ENCODE measurements at places on chromosomes 12 and 14.

GRCh38 chr14:104392396-104393198, 187.0 kb upstream of the C14orf180 start:
- no peak for DNase-seq

GRCh38 chr12:42584651-42585111, 4.9 kb downstream of the PRICKLE1 start:
- no peak for DNase-seq

DNA sequence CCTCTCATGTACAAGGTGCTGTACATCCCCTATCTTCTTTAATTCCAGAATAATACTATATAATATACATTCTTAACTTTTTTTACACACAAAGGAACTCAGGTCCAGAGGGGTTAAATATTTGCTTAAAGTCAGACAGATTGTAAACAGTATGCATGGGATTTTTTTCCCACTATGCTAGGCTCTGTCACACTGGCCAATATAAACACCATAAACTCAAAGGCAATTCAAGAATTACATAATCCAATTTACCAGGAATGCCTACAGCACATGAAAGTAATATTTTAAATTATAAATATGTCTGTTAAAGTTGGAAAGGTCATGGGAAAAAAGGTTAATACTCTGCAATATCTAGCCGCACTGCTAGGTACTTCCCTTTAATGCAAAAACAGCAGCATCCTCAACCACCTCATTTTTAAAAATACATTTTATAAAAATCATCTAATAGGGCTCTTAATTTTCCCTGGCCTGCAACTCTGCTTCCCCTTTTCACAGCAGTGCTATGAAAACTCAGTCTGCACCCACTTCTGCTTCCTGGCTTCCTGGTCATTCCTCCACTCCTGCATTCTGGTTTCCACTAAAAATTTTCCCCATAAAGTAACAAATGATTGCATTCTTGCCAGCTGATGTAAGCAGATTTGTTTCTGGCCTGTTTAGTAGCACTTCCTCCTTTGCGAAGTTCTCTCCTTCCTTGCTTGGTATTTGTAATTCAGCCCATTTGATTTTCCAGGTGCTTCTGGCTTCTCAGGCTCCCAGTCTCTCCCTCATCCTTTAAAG, 128.1 kb downstream of the ITPR2 start:
- no peak for DNase-seq

GRCh38 chr14:103767336-103767894, 51.8 kb downstream of the ZFYVE21 start:
- DNase-seq: no peak

DNA sequence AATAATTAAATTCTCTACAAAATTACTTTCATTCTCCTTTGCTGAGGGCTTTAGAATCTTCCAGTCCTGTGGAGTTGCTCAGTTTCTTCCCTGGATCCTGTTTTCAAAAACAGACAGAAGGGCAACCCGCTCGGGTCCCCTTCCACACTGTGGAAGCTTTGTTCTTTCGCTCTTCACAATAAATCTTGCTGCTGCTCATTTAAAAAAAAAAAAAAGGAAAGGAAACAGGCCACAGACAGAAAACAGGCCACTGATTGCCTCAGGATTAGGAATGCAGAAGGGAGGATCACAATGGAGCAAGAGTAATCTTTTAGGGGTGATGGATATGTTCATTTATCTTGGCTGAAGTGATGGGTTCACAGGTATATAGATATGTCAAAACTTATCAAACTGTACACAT, 29.5 kb upstream of the HIGD1C start:
- DNase-seq: no peak

GRCh38 chr14:36493761-36494160, 26.3 kb downstream of the NKX2-1 start:
- no peak for DNase-seq

- no peak for DNase-seq
Observed at GRCh38 chr14:61651355-61651754, 44.0 kb upstream of the HIF1A start.

DNA sequence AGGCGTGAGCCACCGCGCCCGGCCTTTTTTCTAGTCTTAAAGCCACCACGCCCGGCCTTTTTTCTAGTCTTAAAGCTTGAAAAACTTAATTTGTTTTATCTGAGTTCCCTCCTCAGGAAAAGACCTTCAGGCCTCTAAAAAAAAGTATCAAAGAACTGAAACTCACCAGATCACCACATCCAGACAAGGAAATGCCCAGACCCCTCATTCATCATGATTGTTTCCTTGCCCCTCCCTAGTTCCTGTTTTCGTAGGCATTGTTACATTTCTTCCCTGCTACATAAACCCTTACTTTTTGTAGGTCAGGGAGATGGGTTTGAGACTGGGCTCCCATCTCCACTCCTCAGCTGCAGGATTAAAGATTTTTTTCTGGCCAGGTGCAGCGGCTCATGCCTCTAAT, 21.1 kb upstream of the VWF start:
- DNase-seq: no peak

GRCh38 chr12:20475542-20475941, 107.2 kb downstream of the PDE3A start:
- DNase-seq: no peak

DNA sequence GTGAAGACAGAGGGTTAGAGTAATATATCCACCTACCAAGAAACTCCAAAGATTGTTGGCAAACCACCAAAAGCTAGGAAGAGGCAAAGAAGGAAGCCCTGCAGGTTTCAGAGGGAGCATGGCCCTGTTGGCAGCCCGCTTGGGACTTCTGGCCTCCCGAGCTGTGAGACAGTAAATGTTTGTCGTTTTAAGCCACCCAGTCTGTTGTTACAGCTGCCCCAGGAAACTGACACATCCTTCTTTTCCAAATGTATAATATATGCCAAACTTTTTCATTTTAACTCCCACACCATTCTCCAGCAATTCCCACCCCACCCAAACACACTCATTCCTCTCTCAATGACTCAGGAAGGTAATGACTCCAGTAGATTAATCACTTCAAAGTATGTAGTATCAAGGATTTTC, 74.0 kb downstream of the RPS29 start:
- DNase-seq: no peak

DNA sequence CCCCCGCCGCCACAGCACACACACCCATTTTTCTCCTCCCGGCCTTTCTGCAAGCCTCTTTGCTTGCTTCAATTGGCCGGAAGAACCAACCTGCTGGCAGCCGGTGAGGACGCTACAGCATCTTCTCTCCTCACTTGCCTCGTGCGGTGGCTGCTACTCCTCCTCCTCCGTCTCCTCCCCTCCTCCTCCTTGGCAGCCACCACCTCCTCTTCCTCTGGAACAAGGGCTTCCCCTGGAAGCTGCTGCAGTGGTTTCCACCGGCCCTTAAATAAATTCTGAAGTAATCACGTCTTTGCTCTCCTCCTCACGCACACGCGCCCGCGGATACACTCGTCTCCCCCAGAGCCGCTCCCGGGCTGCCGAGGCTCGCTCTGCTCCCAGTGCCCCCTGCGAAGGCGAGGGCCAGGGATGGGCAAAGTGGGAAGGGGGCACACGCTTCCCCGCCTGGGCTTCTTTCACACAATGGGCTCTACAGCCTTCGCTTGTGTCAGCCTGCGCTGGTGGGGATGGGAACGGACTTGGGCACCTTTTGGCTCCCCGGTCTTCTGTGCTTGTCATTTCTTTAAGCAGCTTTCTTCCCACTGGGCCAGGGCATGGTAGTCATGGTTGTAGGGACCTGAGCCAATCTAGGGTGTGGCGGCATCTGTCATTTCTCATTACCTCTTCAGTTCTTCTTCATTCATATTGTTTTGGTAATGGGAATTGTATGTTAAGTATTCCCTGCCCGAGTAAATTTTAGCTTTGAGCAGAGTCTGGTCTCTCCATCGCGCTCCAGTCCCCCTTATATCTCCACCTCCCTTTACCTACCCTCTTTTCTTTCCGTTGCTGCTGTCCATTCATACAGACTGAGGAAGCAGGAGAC, at the start of gene PPFIA2:
PPFIA2 (minus strand) TSS at position 161 of the 862 bp plus-strand sequence.
- no peak for DNase-seq

- no peak for DNase-seq
Observed at GRCh38 chr12:89907659-89908058, 199.0 kb upstream of the ATP2B1 start.

- no peak for DNase-seq
Observed at GRCh38 chr12:66688846-66689439, 10.1 kb upstream of the GRIP1 start.

DNA sequence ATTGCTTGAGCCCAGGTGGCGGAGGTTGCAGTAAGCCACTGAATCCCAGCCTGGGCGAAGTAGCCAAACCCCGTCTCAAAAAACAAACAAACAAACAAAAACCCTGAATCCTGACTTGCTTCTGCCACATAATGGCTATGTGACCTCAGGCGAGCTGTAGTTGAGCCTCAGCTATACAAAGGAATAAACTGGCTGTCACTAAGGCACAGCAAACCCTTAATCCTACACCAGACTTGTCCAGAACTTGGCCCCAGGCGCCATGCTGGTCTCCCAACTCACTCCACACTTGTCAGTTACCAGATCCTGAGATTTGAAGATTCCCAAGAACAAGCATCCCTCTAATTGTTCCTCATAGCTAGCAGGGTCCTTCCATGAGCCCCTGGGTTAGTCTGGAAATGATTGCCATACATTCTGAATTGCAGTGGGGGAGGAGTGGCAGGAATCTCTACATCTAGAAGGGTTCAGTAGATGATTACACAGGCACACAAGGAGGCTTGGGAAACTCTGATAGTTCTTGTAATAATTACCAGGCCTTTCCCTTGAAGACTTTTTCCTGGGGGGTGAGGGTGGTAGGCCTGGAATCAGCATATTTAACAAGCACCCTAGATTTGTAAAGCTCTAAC, 9.9 kb downstream of the MAP3K12 start:
- no peak for DNase-seq

GRCh38 chr14:44937547-44937946, 24.2 kb downstream of the KLHL28 start:
- DNase-seq: no peak

DNA sequence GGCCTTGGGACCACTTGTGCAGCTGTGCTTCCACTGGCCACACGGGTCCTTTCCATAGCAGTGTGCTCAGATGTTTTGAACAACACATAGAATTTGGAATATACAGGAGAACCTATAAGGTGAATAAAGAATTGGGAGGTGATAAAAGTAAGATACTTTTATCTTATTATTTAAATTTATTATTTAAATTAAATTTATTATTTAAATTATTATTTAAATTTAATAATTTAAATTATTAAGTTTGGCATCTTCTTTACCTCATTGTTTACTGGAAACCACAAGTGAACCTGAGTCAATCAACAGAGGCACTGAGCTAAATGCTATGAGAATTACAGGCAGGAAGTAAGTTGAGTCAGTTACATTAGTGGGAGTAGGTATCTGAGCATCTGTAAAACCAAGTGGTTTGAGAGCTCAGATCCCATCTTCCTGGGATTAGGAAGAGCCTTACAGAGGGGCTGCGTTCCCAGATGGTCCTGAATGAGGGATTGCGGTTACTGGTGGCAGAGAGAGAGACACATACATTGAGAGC, 103.1 kb downstream of the ESR2 start:
- no peak for DNase-seq

DNA sequence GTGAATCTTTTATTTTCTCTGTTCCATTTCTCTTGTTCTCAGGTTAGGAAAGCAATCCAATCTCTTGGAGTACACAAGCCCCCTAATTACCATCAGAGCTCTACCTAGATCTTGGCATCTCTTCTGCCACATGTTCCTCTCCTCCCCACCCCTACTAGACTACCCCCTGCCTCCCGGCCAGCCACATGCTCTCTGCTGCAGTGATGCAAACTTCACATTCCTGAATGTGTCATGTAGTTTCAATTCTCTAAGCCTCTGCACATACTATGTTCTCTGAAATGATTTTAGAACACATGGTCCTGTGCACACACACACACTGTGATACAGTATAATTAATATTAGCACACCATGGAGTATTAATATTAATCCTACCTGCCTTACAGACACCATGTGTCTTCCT, 104.6 kb downstream of the EFCAB11 start:
- DNase-seq: no peak

GRCh38 chr12:25186788-25187402, 8.1 kb downstream of the DNAI7 start:
- DNase-seq: no peak

DNA sequence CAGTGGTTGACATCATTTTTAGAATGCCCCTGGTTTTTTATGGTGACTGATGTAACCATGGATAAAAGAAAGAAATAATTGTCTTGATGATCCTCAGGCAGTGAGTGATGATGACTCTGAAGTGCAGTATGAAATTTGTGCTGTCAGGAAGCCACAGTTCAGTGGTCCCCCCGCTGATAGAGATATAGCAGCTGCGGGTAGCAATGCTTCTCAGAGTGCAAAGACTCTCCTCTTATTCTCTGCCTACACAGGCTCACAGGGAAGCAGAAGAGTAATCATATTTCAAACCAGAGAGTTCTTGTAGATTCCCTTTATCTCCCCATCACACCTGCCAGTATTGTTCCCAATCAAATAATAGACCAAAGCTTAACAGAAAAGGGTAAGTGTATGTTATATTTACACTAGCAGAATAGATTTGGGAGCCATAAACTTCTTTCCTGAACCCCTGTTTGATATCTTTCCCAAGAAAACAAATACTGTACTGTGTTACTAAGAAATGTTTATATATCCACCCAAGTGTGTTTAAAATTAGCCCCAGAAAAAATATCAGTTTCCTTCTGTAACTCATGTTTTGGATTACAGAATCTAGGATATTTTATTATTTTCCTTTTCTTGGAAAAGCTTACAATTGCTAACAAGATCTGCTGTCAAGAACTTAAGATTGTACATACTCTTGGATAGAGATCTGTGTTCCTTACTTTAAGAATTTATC, 1817.4 kb upstream of the FLRT2 start:
- no peak for DNase-seq

DNA sequence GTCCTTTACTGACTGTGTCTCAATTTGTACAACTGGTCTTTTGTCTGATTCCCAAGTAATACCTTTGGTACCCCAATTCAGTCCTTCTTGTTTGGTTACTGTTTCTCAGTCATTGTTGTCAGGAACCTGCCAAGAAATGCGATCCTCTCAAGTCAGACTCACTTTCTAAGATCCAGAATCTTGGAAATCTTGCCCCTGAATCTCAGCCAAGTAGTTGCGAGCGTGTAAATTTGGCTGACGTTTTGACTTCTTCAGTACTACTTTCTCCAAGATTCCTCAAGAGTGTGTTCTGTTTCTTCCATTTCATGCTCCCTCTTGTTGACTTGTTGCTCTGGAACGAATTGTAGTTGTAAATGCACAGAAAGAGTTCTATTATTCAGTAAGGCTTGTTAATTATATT, 114.0 kb downstream of the MSRB3 start:
- DNase-seq: no peak

GRCh38 chr12:51234530-51234929, 4.1 kb upstream of the DAZAP2 start:
- no peak for DNase-seq

DNA sequence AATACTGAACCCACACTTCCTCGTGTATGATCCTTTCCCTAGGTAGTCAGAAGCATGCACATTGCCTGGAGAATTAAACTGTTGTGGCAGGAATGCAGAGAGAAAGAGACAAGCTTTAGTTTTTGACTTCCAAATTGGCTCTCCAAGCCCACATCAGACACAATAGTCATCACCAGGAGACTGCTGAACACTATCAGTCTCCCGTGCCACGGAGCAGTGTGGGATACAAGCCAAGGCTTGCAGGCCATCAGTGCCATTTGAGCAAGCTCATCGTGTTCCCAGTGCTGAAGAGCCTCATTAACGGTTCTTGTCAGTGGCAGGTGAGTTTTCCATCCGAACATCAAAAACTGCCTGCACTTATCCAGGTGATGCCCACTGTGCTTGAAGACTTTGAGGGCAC, 410.8 kb downstream of the NAV3 start:
- DNase-seq: no peak

Measured in NCI-H1048 (cell line).